ENCODE measurements at places on chromosomes 6 and 20. TPM values are rescaled to one million over a fixed set of nuclear protein-coding genes. Genes with fewer than 3 reads are reported as not detected.

DNA sequence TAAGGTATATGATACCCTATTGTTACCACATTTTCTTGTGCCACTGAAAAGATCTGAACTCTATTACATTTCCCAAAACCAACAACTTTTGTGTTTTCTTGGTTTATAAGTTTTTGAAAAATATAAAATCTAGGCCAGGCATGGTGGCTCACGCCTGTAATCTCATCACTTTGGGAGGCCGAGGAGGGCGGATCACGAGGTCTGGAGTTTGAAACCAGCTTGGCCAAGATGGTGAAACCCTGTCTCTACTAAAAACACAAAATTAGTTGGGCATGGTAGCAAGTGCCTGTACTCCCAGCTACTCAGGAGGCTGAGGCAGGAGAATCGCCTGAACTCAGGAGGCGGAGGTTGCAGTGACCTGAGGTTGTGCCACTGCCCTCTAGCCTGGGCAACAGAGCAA is 34.3 kb downstream of the SAMHD1 start:
- no peak overlapping the region for H3K27ac ChIP-seq
- H3K36me3 ChIP-seq: peaks cover 4% of the 10 kb centered on the region
- no peak overlapping the region for H3K4me3 ChIP-seq
- no peaks in the 10 kb centered on the region for H3K27me3 ChIP-seq
- no peak for DNase-seq

Gene CEP43
- 27.5 TPM for total RNA-seq

DNA sequence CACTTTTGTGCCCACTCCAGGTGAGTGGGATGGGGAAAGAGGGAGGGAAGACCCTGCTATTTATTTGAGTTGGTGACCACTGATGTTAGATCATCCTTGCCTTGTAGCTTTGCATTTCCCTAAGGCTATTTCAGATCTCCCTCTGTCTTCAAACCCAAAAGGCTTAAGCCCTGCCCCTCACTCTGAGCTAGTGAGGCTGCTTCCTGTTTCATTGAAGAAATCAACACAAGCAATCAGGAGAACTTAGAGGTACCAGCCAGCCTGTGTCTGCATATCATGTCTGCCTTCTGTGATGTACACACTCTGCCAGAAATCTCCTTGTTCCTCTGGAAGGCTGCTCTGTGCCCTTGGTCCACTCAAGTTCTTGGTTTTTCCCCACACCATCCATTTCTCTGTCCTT is 135.3 kb downstream of the ARID1B start:
- H3K27me3 ChIP-seq: no peaks in the 10 kb centered on the region
- peak overlapping the region; percentile 47 for H3K27ac ChIP-seq
- peaks cover 13% of the 10 kb centered on the region for H3K36me3 ChIP-seq
- DNase-seq: no peak
- H3K4me1 ChIP-seq: peaks cover 17% of the 10 kb centered on the region

GRCh38 chr6:81894306-81894705 is 141.8 kb upstream of the TENT5A start:
- no peaks in the 10 kb centered on the region for H3K4me1 ChIP-seq
- H3K27me3 ChIP-seq: no peaks in the 10 kb centered on the region
- no peaks in the 10 kb centered on the region for H3K36me3 ChIP-seq
- no peak for DNase-seq
- H3K27ac ChIP-seq: no peak overlapping the region

- no peak for DNase-seq
- no peaks in the 10 kb centered on the region for H3K27me3 ChIP-seq
- H3K36me3 ChIP-seq: peaks cover 13% of the 10 kb centered on the region
Measured at GRCh38 chr6:89997456-89998445, 103.5 kb downstream of the GJA10 start.

DNA sequence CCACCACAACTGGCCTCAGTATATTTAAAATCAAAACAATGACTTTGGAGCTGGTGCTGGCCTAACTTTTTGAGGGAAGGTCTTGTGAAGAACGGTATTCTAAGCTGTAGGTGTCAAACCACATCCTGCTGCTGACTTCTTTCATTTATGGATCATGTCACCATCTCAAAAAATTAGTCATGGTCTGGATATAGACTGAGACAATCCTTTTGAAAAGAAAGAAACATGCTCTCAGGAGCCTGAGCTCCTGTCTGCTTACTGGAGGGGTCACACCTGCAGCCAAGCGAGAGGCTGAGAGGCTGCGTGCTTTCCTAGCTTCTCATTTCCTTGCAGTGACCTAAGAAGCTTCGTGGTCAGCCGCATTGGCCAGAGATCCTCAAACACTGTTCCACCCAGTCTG is 55.2 kb downstream of the TIAM2 start:
- no peaks in the 10 kb centered on the region for H3K36me3 ChIP-seq
- H3K4me1 ChIP-seq: no peaks in the 10 kb centered on the region
- no peak overlapping the region for H3K4me3 ChIP-seq
- no peak for DNase-seq
- no peak overlapping the region for H3K27ac ChIP-seq

DNA sequence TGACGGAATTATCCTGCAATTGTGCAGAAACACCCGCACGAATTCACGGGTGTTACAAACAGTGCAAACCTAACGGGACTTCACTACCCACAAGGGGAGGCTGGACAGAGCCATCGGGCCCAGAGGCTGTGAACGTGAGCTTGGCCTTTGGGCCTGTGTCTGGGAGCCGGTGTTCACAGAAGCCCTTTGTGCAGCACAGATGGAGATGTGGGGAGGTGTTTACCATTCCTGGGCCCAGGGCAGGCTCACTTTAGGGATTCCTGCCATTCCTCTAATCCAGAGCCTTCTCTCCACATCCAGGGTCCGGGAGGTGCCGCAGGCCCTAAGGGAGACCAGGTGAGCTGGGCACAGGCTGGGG is 15.0 kb downstream of the COL9A3 start:
- H3K36me3 ChIP-seq: peaks cover 21% of the 10 kb centered on the region
- peaks cover 12% of the 10 kb centered on the region for H3K4me1 ChIP-seq
- no peak overlapping the region for H3K27ac ChIP-seq
- no peaks in the 10 kb centered on the region for H3K27me3 ChIP-seq

Gene DACT2
- 7.4 TPM for total RNA-seq

Gene ASF1A
- 26.4 TPM for total RNA-seq

DNA sequence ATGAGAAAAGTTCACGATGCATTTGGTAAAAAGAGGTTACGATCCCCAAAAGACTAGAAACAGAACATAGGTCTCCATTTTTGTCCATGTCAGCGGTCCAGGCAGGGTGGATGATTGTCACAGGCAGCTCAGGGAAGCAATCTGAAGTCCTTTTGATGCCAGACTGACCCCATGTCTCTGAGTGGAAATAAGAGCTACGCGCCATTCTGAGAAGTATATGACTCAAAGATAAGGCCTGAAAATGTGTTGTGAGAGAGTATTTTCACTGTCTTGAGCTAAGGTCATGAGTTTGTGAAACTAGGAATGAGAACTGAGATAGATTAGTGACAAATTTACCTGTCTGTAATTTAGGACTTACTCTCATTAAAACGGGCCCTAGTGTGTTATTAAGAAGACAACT is 69.5 kb downstream of the LYRM4 start:
- peak overlapping the region; percentile 62 for H3K27ac ChIP-seq
- H3K4me1 ChIP-seq: peaks cover 27% of the 10 kb centered on the region
- H3K27me3 ChIP-seq: no peaks in the 10 kb centered on the region
- no peak for DNase-seq

GRCh38 chr6:41411961-41412360 is 76.6 kb downstream of the NCR2 start:
- no peak overlapping the region for H3K4me3 ChIP-seq
- no peak overlapping the region for H3K27ac ChIP-seq
- DNase-seq: no peak

Gene CRISP3
- 0.85 TPM for total RNA-seq
